ENCODE measurements at places on chromosomes 1 and 21.

DNA sequence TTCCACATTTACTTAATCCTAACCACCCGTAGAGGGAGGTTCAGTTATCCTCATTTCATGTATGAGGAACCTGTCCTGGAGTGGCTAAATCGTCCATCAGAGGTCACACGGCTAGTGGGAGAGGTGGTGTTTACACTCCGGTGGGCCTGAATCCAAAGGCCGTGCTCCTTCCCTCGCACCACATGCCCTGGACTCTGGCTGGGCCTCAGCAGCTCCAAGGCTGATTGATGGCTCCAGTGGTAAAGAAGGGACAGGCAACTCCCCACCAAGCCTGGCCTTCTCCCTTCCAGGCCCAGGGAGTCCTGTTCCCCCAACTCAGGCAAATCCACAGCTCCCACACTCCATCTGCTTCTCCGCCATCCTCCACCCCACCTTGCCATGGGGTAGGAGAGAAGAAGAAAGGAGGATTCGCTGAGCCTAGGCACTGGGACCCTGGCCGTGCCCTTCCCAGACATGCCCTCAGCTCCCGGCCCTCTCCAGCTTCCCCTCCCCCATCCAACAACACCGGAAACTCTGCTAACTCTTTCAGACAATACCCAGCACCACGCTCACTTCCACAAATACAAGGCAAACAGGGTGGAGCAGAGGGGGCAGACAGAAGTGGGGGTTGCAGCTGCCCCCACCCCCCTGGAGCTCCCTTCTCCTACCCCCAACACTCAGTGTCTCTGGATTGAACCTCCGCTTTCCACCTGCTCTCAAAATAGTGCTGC is 10.9 kb downstream of the ARHGEF2 start:
- no peak for DNase-seq

GRCh38 chr1:207904391-207904790 is 6.5 kb downstream of the CD34 start:
- no peak for DNase-seq

GRCh38 chr1:37069406-37069805 is 35.1 kb upstream of the GRIK3 start:
- DNase-seq = no peak

GRCh38 chr1:218425647-218426342 is 80.7 kb downstream of the TGFB2 start:
- DNase-seq = no peak

DNA sequence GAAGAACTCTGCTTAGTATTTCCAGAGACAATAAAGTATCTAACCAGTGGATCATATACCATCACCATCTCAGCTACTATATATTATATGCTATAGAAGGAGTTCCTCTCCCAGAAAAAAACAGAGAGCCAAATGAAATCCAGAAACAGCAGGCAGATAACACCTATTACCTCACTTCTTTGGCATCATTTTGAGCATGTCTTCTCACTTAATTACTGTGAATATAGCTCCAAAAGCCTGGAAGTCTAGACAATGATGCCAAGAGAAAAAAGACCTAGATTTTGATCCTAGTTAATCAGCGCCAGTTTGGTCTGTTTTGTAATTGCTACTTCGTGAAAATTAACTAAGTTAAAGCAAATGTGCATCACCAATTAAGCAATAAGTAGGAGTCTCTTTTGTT is 131.3 kb downstream of the EIF4G3 start:
- DNase-seq = no peak

DNA sequence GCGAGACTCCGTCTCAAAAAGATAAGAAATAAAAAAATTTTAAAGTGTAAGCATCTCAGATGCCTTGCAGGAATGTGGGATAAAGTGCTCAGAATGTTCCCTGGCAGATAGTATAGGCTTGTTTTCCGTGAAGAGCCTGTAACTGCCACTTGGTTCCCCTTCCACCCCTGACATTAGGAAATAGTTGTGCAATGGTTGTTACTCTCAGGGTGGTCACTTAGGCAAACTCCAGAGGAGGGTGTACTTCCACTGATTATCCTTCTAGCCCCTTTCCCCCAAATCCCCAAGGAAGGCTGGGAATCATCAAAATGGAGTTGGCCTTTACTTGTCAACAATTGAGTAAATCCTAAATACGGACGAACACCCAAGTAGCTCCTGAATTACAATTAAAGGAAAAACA is 10.4 kb downstream of the RPL11 start:
- DNase-seq = no peak

GRCh38 chr1:66168467-66168887 is 365.5 kb upstream of the SGIP1 start:
- no peak for DNase-seq

DNA sequence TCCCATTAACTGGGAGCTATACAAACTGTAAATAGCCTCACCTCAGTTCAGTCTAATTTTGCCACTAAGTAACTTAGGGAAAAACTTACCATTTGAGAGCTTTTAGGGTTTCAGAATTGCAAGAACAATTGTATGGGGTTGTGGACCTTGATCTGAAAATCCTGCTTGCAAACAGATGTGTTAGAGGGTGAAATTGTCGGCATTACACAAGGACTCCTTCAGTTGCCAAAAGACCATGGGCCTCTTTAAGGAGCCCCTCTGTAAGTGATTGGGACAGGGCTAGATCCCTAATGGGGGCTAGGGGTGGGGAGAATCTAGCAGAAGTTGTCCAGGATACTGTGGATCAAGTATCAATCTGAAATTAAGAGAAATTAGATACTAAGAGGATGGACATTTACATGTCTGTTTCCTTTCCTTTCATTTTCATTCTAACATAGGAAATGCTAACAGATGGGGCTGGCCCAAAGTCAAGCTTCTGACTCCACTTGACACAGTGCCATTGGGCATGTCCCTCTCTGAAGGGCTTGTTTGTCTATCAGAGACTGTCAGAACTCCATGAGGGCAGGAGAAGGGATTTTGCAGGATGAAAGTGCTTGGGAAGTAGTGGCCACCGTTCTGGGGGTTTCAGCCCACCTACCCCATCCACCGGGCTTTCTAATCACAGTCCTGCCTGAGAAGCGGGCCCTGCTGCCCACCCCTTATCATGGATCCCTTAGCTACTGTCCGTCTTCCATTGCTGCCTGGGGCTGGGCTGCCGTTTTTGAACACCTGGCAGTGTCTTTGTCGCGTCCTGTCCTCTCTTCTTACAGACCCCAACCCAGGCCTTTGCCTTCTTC is 54.7 kb downstream of the STUM start:
- DNase-seq = no peak

GRCh38 chr1:96472471-96472870 is 249.1 kb upstream of the PTBP2 start:
- no peak for DNase-seq

GRCh38 chr1:34356853-34357252 is 180.1 kb downstream of the C1orf94 start:
- DNase-seq = no peak

DNA sequence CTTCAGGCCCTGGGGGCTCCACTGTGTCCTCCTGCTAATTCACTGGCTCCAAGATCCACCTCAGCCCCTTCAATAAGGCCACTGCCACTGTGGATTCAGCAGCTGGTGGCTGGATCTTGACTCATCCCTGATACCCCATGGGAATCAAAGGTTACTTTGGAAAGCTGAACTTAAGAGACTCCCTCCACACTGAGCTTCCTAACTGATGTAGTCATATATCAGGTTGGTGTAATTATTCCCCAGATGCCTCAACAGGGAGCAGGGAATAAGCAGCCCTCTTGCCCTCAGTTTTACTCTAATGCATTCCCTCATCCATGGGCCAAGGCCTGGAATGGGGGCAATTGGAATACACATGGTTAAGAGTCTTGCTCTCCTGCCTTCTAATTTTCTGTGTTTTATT is 164.6 kb downstream of the FASLG start:
- DNase-seq = no peak

GRCh38 chr1:20511518-20512428 is 3.8 kb upstream of the MUL1 start:
- DNase-seq = no peak

DNA sequence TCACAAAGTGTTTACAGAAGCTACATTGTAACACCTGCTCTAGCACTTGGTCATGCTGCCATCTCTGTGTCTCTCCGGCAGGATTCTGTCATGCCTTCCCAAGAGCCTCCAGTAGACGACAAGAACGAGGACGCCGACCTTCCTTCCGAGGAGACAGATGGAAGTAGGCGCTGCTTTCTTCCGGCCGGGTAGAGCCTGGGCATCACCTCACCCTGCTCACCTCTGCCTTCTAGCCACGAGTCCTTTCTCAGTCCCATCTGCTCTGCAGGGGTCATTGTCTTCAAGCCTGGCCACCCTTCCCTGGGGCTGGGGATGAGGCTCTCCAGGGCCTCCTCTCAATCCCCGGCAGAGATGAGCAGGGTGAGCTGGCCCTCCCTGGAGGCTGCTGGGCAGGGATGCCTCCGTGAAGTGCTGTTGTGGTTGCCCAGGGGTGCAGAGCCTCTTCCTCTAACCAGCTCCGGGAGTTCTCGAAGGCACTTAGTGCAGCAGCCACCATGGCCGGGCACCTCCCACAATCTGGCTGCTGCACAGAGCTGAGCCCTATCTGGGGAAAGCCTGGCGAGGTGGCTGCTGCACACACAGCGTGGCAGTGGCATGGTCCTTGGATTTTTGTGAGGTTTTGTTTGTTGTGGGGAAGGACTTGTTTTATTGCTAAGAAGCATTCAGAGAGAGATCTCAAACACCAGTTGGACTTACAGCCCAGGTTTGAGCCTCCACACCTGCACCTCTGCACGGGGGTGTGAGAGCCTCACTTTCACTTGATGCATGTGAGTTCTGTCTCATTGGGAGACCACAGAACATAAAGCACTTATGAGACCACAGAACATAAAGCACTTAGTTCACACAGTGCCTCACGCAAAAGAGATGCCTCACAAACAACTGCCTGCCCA is 48.4 kb downstream of the FAAP20 start:
- no peak for DNase-seq

DNA sequence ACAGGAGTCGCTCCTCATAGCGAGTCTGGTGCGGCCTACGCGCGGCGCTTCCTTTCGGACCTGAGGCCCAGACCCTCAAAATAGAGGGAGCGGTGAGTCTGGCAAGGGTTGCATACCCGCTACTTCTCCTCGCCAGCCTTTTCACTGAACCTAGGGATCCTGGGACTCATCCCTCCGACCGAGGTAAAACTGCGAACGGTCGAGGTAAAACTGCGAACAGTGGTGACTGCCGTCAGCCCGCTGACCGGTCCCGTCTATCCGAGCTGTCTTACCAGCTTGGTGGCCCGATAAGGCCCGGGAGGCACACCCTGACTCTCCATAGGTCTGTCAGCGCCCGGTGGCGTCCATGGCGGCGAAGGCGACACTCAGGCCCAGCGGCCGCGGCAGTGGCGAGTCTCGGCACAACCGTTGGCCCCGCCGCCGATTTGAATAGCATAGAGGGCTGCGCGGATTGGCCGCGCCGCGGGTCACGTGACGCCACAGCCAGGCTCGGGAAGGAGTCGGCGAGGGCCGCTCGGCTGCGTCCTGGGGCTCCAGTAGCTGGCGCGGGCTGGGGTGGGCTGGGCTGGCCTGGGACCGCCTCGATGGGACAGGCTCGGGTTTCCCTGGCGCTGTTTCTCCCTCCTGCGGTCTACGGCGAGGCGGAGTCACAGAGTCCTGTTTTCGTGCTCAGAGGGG is at the start of gene DEPDC1:
TSS of gene DEPDC1 (minus strand) at position 403 of the 678 bp plus-strand sequence. CDS start at position 320, 83 bp downstream.
- peak; percentile 81 for DNase-seq

- DNase-seq = no peak
Measured at GRCh38 chr1:169113613-169114119, 7.2 kb downstream of the ATP1B1 start.

DNA sequence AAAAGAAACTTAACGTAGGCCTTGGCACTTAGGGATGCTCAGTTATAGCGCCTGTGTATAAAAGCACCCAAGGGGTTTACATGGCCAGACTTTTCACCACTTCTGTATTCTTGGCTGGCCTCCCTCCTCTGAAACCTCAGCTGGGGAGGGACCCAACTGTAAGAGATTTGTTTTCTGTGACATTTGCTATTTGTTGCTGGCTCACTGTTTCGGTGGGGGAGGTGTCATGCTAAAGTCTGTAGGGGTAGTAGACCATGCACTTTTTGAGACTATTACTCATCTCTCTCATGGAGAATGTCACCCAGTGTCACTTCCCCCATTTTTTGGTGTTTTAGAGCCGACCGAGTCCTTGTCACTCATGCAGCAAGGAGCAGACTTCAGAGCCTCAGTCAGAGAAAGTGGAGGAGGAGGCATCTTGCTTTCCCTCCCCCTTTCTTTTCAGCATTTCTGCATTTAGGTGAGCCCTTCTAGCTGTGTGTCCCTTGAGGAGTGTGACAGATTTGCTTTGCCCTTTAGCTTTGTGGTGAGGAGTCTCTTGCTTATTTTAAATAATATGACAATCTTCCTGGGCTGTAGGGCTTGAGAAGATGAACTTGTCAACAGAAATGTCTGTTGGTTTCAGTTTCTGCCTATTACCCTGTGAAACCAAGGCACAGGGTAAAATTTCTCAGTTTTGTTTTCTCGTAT is 160.1 kb downstream of the FASLG start:
- no peak for DNase-seq

- no peak for DNase-seq
Measured at GRCh38 chr1:27330786-27331185, 8.8 kb downstream of the TMEM222 start.

DNA sequence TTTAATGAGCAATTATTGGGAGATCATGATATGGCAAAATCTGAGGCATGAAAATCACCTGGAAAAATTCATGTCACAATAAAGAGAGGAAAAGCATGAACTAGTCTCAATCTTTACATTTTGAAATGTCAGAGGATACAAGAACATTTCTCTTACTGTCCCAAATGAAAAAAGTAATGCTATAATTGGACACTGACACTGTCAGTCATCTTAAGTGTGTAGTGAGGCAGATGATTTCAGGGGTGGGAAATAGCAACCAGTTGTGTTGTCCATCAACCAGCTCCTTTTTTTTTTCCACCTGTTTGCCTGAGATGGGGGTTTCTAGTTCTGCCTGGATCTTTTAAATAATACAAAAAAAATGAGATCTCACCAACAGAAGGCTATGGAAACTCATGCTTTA is 646.2 kb downstream of the KCNT2 start:
- DNase-seq = no peak

DNA sequence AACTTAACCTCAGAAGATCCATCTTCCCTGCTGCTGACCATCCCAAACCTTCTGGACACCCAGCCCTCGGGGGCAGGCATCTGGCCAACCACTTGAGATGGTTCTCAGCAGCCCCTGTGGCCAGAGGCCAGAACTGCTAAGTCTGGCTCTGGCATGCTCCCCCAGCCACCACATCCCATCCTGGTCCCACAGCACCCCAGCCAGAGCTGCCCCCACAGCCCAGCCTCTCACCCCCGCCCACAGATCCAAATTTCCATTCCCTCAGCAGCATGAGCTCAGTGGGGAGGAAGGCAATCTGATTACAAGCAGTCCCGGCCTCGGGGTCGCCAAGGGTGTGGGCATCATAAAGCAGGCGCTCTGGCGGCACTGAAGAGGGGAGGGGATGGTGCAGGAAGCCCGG is 45.6 kb downstream of the GLIS1 start:
- no peak for DNase-seq

DNA sequence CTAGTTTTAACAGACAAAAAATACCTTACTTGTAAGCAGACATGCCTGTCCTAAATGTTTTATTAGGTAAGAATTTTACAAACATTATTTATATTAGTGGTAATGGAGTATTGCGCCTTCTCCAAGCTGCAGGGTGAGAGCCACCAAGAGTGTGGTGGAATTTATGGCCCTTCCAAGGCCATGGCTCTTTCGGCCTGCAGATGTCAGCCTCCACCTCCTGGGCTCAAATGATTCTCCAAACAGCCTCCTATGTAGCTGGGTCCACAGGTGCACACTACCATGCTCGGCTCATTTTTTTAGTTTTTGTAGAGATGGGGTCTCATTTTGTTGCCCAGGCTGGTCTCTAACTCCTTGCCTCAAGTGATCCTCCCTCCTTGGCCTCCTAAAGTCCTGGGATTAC is 56.3 kb downstream of the ITGB3BP start:
- no peak for DNase-seq

Data from left renal cortex interstitium (tissue), 4 donors.